Central memory CD4-positive, alpha-beta T cell (primary cell): ENCODE measurements at places on chromosomes 1 and 21.
A peak's percentile ranks its signal among the peaks of the same experiment; 100 is the strongest.

DNA sequence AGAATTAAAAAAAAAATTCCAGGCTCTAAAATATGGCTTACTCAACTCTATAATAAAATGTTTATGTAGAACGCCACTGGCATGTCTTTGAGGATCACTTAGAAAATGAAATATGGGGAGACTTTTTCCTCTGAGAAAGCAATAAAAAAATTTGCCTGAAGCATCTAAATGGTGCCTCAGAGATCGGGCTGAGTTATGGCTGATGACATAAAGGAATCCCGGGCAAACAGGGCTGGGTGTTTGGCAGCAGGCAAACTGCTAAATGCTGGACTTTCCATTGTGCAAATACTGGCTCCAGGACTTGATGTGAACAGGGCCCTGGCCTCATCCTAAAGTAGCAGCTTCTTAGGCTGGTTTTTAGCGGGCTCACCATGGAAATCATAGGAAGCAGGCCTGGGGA, 44.5 kb upstream of the C1orf87 start:
- no peak for DNase-seq

GRCh38 chr1:47809301-47810084, 187.7 kb downstream of the TRABD2B start:
- DNase-seq, result no peak

GRCh38 chr21:44013380-44014088, 1.4 kb downstream of the TRAPPC10 start:
- peak; percentile 28 for DNase-seq

DNA sequence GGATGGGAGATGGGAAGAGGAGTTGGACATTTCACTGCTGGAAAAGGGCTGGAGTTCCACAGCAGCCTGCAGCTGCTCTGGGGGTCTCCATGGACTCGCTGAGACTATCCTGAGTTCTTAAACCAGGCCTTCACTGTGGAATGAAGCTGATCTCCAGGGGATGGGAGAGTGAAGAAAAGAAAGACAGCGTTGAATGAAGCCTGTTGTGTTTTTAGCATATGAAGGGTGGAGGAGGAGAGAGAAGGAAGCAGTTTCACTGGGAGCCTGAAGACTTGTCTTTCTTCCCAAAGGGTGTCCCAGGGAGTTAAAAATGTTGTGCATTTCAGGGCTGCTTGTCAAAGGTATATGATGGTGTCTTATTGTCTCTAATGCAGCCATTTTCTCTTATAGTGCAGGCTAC, 9.2 kb downstream of the ROR1 start:
- DNase-seq, result no peak

GRCh38 chr21:19022978-19023377, 619.4 kb upstream of the TMPRSS15 start:
- DNase-seq, result no peak
